ENCODE measurements at places on chromosomes 7 and 10.

DNA sequence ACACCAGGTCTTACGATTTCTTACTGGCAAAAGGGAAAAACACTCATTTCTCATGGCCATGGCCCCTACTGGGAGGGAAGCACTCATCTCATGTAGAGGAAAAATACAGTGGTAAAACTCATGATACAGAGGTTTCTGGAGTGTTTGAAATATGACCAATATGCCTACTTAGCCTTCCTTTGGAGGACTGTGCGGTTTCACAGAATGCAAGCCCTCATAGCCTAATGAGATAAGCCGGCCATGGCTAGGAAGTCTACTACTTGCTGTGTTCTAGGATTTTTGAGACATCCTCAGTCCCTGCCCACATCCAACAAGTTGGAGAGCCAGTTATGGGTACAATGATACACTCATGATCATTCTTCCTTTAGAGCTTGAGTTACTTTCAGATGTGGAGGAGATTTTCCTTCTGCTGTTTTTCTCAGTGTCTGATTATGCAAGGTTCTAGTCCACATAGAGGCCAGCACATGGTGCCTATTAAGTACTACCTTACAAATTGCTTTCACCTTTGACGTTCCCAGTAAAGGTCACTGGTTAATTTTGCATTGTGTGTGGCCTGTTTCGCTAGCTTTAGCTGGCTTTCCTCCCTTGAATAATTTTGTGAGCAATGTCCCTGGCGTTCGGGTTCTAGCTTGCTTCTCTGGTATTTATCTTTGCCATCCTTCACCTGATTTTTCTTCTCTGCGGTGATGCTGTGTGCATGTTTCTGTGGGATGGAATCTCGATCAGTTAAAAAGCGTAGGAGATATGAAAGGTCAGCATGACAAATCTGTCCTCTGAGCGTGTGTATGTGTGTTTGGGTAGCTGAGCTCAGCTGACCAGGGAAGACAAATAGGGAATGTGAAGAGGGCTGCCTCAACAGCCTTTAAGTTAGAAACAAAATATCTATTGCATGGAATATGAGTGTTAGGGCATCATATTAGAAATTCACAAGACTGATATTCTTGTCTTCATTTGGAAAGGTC is 295.4 kb downstream of the LRMDA start:
- DNase-seq: no peak

DNA sequence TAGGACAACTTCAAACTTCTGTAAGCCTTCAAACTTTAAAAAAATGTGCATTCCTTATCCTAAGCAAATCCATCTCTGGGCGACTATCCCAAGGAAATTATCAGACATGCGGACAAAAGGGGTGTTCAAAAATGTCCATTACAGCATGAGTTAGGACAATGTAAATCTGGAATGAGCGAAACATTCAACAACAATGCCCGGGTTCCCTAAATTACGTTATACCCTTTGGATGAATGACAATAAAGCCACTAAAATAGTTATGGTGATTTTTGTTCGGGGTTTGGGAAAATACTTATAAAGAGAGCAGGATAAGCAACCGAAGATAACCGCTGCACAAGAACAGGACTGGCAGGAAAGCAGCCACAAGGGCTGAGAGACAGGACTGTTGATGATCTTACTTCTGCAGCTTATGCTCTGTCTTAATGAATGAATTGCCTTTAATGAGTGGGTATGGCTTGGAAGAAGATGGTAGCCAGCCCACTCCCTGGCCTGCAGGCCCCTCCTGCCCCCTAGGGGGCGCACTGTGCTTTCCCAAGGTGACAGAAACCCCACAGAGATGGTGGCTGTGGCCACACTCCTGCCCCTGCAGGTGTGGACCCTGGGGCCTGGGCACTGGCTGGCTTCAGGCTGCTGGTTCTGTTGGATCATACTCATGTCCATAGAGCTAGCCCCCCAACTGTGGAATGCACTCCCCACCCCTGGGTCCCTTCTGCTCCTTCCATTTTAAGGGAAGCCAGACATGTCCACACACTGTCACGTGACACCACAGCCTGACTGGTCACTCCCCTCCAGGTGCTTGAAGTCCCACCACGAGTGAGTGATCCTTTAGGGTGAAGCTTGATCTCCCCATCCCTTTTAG is 45.0 kb downstream of the ZCCHC24 start:
- no peak for DNase-seq

GRCh38 chr7:44748045-44748947 is at the start of gene ZMIZ2:
TSS of gene ZMIZ2 (plus strand) at chr7:44748847. CDS start at chr7:44756250, 7,403 bp downstream.
- peak; percentile 75 for DNase-seq

- no peak for DNase-seq
Observed at GRCh38 chr7:151923097-151923876, 33.0 kb upstream of the GALNTL5 start.

GRCh38 chr10:103668351-103669242 is 175.1 kb downstream of the NEURL1 start:
- DNase-seq: no peak
